ENCODE measurements at places on chromosomes 7 and 10.

DNA sequence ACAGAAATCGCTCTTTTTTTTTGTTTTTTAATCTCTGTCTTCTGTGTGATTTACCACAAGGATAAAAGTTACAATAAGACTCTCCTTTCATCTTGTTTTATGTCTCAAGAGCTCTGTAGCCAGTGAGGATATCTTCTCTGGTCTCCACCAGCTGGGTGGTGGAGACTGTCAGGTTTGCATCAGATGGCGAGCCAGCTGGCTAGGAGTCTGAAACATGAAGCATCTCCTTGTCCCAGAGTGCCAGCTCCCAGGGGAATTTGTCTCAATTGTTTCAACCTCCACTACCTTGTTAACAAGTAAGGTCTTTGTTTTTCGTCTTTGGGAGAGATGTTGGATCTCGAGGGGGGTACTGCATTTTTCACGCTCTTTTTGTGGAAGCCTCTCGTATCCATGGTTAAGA lies 47.3 kb downstream of the FRMPD2 start:
- DNase-seq = no peak

- DNase-seq = no peak
Measured at GRCh38 chr10:44376472-44377099, 8.3 kb downstream of the CXCL12 start.

- DNase-seq = peak; percentile 13
Measured at GRCh38 chr10:93859049-93859655, 34.6 kb upstream of the SLC35G1 start.

DNA sequence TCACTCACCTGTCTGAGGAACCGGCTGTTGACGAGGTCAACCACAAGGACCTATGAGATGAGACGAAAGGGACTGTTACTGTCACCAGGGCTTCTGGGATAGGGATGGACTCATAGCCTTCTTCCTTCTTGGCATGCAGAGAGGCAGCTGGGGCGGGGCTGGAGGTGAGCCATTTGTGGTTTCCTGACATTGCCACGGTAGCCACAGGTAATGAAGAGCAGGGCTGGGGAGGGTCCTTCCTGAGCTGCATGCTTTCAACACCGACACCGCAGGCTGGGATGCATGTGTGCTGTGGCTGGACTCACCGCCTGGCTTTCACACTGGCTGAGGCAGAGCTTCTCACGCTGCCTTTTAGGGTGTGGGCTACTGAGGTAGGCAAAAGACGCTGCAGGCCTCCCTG lies 46.4 kb upstream of the MKRN1 start:
- no peak for DNase-seq

GRCh38 chr10:73894245-73894971 lies 16.5 kb upstream of the PLAU start:
- no peak for DNase-seq

DNA sequence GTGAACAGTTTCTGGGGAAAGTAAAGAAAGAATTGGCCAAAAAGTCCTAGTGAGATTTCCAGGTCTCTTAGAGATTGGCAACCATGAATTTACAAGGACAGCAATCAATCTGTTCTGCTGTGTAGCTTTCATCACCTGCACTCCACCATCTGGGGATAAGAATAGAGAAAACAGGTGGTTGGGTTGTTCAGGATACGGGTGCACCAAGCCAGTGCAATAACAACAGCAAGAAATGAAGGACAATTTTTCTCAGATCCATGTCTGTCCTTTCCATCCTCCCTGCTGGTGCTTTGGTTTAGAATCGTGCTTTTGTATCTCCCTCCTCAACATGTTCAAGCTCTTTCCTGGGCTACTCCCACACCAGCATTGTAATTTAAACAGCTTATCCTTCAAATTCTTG lies 787.7 kb downstream of the GRID1 start:
- no peak for DNase-seq

DNA sequence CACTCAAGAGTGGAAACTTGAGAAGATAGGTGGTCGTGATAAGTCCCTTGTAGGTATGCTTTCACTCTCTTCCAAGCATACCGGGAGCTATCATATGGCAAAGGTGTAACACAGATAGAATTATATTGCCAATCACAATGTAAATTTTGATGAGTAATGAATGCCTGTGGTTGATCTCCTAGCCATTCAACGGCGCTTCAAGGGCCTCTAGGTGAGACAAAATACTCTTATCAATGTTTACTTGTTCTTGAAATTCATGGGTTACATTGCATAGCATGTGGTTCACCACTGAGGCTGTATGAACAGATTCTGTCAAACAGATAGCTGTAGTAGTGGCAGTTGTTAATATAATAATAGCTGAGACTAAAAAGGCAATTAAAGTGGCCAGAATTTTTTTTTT lies 82.4 kb downstream of the THSD7A start:
- no peak for DNase-seq

DNA sequence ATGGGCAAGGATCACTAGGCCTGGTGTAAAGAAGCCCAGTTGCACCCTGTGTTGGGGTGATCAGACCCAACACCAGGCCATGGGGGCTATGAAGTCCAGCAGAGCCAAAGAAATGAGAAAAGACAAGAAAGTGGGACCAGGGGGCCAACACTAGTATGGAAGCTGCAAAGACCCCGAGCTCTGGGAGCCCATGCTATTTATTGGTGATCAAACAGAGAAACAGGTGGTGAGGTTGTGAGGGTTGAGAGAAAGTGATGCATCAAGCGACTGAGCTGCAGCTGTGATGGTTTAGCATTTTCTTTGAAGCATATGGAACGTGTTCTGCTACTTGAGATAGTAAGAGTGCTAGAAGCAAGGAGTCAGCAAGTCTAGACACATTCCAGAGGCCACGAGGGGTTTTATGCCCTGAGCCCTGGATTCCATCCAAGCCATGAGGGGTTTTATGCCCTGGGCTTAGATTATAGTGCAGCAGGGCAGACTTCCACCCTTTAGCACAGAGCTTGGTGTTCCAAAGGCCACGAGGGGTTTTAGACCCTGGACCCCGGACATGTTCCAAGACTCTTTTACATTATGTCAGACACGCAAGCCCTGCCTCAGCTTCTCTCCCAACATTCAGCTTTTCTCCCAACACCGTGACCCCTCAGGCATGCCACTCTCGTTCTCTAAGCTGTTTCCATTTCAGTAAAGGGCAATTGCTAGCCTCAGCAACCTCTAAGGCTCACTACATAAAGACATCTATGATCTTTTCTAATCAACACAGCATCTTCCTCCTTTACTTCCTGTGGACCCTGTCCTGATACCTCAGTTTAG lies 43.1 kb upstream of the GPAM start:
- DNase-seq = no peak

GRCh38 chr7:15554744-15555143 lies 7.1 kb downstream of the AGMO start:
- DNase-seq = no peak
